ENCODE measurements at places on chromosomes 1 and 21.

DNA sequence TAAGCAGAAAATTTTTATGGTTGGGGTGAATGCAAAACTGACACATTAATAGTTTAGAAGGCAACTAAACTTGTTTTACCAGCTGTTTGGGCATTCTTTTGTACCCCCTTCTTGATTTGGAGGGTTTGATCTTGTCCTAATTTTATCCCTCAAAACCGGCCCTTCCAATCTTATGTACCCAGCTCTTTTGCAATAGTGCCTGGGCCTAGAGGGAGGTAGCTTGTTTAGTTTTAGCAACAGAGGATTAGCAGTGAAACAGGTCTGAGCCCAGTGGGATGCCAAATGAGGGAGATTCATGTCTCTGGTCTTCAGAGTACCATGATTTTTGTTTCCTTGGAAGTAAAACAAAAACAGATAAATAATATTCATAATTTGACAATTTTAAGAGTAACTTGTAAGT is 45.1 kb downstream of the CRP start:
- DNase-seq, result no peak

DNA sequence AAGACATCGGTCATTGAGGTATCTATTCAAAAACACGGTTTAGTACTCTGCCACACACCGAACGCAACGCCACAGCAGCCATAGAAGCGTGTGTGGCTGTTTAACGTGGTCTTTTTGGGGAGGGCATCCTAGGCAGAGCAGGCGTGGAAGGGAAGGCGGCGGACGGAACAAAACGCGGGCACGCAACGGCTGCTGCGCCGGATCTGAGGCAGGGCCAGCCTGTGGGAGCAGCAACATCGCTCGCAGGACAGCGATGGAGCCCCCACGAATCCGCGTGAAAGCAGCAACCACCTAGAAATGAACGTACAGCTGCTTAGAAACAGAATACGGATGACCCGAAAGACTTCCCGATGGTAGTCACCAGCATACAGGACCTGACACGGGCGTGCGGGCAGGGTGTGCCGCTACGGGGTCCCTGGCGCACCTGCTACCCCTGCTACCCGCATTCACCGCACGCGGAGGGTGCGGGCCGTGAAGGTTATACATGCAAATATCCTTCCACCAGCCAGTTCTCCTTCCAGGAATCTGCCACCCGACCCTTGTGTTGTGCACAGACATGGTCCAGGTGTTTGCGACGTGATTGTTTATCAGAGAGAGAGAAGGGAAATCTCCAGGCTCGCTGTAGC is 114.4 kb upstream of the COL6A1 start:
- no peak for DNase-seq

DNA sequence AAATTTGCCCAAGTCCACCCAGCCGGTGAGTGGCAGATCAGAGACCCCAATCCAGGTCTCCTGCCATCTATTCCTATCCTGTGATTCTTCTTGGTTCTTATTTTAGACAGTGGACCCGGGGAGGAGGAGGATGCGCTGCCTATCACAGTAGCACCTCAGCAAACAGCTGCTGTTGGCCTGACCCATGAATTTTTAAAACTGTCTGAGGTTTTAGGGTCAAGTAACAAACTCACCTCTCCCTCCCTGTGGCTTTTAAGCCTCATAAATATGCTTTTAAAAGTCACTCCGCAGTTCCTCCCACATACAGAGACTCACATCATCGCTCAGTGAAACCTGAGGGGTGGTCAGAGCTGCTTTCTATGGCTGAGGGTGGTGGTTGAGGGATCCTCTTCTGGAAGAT is 128.6 kb downstream of the NAV1 start:
- no peak for DNase-seq

GRCh38 chr1:230857077-230857476 is 11.2 kb downstream of the C1orf198 start:
- no peak for DNase-seq

GRCh38 chr21:36768496-36768895 is 69.6 kb downstream of the SIM2 start:
- DNase-seq, result no peak

- no peak for DNase-seq
Measured at GRCh38 chr1:164675342-164675904, 116.4 kb downstream of the PBX1 start.

- peak; percentile 99 for DNase-seq
Measured at GRCh38 chr1:161165742-161166668, at the start of gene PPOX. PPOX (plus strand) TSS chr1:161166426; CDS start chr1:161166848, 422 bp downstream.

DNA sequence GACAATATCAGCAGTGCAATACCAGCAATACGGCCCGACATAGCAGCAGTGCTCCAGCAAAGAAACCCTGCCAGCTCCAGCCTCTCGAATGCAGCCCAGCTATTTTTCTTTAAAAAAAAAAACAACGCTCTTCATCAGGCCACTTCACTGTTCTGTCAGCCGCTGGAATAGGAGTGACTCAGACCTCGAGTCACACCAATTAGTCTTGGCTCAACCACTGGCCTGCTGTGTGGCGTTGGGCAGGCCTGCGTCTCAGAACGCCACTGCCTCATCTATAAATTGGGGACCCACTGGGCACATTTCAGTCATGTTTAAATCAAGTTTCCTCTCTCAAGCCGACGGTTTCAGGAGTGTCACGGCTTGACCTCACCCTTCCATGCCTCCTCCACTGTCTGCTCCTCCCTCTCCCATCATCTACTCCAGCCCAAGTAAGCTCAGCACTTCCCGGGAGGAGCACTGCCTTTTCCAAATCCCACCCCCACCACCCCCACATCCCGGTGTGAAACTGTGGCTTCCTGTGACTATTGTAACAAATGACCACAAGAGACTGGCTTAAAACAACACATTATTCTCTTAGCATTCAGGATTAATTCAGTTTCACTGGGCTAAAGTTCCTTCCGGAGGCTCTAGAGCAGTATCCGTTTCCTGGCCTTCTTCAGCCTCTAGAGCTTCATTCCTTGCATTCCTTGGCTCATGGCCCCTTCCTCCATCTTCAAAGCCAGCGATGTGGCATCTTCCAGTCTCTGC is 71.9 kb upstream of the EFHD2 start:
- no peak for DNase-seq

- peak; percentile 90 for DNase-seq
Measured at GRCh38 chr1:7539769-7540175, 231.3 kb upstream of the VAMP3 start.

GRCh38 chr1:1433804-1434130 is 1.7 kb upstream of the VWA1 start:
- no peak for DNase-seq

DNA sequence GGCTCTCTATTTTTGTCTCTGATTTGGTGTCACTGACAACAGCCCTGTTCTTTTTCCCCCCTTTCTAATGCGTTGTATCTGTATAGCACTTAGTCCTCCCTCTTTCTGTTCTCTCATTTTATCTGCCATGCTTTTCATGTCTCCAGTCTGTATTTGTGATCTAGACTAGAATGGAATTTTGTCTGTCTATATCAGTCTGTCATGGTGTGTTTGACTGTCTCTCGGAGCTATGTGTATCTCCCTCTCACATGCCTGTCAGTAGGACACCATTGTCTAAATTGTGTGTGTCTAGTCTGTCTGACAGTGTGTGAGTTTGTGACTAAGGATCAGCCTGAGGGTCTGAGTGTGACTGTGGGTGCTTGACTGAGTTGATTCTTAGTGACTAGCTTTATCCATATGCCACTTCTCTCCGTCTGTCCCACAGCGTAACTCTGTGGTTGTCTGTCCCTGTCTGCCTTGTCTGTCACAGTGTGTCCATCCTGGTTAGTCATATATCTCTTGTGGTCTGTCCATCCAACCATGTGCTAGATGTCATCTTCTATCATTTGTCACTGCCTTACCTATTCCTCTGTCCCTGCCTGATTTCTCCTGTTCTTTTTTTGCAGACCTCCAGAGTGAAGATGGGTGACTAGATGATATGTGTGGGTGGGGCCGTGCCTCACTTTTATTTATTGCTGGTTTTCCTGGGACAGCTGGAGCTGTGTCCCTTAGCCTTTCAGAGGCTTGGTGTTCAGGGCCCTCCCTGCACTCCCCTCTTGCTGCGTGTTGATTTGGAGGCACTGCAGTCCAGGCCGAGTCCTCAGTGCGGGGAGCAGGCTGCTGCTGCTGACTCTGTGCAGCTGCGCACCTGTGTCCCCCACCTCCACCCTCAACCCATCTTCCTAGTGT is 1.4 kb upstream of the B4GALT2 start:
- no peak for DNase-seq

- DNase-seq, result no peak
Measured at GRCh38 chr1:6783221-6783620, 2.0 kb upstream of the CAMTA1 start.

DNA sequence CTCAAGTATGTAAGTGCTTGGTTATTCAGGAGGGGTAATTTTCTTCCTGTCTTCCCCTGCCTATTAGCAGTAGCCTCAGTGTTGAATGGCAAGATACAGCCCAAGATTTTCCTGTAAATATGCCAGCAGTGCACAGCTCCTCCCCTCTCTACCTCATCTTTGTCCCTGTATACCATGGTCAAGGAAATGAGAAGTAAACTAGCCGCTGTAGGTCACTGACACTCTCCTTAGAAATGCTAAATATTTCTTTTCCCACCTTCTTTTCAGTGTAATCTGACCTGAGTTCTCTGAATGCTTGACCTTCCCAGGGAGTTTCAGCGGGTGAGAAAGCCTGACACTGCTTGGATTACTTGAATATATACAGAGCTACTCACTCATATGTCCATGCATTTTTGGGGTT is 84.1 kb upstream of the ZNF326 start:
- peak; percentile 60 for DNase-seq

DNA sequence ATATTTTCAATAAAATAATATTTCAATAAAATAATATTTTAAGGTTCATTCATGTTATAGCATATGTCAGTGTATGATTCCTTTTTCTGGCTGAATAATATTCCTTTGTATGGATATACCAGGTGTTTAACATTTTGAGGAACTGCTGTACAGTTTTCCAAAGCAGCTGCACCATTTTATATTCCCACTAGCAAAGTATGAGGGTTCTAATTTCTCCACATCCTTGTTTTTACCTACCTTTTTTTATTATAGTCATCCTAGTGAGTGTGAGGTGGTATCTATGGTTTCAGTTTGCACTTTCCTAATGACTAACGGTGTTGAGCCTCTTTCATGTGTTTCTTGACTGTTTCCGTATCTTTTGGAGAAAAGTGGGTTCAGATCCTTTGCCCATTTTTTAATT is 5.2 kb downstream of the DEGS1 start:
- no peak for DNase-seq

DNA sequence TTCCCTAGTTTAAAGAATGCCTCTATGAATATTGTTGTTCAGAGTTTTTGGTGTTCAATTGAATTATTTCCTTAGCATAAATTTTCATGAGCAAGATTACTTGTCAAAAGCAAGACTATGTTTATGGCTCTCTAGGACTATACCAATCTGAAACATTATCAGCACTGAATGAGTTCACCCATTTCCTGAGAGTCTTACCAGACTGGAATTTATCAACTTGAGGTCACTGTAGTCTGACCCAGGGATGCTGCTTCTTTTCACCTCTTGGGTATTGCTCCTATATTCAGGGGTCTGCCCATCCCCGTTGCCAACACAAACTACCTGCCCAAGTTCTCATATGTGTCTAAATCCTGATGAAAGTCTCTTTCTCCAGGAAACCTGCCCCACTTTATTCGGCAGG is 42.6 kb downstream of the OPTC start:
- DNase-seq, result no peak

DNA sequence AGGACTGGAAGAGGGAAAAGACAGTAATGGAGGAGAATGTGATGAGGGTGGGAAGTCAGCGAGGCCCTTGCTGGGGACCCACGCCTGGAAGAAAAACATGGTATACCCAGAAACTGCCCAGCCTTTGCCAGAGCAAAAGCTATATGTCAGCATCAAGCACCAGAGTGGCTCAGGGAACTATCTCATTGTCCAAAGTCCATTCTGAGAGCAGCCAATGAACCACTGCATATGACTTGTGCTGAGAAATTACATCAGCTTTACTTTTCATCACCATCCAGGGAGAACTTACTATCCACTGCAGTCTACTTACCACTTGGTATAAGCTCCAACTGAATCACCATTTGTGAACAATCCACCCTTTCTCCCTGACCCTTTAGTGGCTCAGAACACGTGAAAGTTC is 148.1 kb downstream of the TTLL7 start:
- no peak for DNase-seq

GRCh38 chr1:87108228-87108627 is 193.8 kb downstream of the HS2ST1 start:
- DNase-seq, result no peak

Measured in H9 (cell line).